Stomach (tissue), 19 donors: ENCODE measurements at places on chromosomes 16 and 17. TPM values are rescaled to one million over a fixed set of nuclear protein-coding genes. Genes with fewer than 3 reads are reported as not detected.
A peak's percentile ranks its signal among the peaks of the same experiment; 100 is the strongest.

GNG13 gene
- not detected for polyA plus RNA-seq

RAD51C gene
- polyA plus RNA-seq: 21.5 TPM

CRISPLD2 gene
- polyA plus RNA-seq: 20.2 TPM

NUDT7 gene
- polyA plus RNA-seq: 9.5 TPM

DNA sequence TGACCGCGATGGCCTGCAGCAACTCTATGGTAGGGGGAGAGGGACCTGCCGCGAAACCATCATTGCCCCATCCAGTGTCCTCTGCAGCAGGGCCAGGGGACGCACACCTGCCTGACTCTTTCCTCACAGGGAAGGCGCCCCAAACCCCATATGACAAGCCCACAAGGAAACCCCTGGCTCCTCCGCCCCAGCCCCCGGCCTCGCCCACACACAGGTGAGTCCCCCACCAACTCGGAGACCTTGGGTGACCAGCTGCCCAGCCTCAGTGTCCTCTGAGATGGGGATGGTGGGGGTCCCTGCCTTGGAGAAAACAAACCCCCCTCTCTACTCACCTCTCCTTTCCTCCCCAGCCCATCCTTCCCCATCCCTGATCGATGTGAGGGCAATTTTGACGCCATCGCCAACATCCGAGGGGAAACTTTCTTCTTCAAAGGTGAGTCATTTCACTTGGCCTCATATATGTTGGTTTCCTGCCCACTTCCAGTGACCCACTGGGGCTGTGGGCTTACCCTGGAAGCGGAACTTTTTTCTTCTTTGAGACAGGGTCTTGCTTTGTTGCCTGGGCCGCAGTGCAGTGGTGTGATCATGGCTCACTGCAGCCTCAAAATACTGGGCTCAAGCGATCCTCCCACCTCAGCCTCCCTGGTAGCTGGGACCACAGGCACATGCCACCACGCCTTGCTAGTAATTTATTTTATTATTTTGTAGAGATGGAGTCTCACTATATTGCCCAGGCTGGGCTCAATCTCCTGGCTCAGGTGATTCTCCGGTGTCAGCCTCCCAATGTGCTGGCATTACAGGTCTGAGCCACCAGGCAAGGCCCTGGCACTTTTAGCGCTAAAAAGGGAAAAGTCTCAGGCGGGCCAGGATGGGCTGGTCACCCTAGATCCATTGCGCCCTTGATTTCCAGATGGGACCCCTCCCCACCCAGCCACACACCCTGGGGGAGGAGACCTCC, 8.0 kb upstream of the IL32 start:
- no peak for DNase-seq

GRCh38 chr17:13337151-13337550, 264.6 kb downstream of the HS3ST3A1 start:
- DNase-seq: no peak

DNA sequence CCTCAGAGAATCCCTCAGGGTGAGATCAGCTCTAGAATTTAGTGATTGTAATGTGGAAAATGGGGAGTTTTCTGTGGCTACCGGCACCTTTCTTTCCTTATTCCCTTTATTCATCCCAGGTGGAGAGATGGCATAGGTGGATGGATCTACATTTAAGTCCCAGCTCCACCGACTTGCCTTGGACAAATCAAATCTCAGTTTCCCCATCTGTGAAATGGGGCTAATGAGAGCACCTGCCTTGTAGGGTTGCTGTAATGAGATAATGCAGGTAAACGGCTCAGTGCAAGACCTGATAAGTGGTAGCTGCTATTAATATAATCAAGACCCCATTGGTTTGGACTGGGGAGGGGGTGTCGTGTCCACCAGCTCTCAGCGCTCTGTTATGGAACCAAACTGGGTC, 40.5 kb downstream of the OTOA start:
- no peak for DNase-seq

DNA sequence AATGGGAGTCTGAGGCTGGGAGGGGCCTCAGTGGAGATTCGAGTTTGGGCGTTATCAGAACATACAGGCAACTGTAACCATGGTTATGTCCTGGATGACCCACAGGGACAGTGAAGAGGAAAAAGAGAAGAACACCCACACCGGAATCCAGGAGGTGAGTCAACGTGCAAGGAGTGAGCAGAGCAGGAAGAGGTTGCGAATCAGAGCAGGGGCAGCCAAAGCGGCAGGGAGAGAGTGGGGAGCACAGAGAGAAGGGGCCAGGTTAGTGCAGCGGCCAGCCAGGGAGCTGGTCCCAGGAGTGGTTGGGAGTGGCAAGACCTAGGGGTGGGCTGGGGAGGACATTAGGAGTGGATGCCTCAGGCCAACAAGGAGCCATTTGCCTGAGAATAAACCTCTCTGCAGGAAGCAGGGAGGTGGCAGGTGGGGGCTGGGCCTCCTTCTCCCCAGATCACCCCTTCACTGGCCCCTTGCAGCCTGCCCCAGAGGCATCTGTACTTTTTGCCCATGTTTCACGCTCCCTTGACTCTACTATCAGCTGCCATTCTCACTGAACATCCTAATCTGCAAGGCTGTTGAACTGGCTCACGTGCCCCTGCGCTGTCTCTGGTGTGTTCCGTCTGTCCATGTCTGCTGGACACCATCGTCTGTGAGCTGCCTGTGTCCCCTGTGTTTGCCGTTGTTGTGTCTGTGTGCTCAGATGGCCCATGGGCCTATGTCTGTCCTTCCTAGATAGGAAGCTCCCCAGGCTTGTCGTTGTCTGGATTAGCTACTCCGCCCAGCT, 5.1 kb downstream of the KRT13 start:
- DNase-seq: no peak

DNA sequence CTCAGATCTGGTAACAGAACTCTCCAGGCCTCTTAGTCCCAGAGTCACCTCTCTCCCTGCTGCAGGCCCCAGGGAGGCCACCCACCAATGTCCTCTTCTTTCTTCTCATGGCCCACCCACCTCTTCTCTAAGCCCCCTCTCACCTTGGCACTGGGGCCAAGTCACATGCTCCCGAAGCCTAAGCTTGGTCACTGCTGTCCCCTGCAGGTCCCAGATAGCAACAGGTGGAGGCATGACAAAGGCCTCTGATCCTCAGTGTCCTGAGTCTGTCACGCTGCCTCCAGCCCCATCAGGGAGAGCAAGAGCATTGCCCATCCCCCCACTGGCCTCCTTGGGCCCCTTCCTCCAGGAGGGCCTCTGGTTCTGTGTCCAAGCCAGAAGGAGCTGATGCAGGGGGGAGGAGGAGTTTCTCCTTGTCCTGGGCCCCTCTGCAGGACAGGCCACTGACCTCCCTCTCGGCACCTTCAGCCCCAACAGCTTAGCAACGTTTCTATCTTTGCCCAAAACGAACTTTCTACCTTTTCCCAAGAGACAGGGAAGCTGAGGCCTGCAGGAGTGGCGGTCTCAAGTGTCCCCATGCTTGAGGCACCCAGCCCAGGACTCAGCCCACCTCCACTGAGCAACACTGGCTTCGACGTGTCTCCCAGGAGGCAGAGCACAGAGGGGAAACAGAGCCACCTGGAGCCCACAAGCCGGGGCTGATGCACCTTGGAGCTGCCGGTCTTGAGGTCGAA, 8.6 kb downstream of the P2RX1 start:
- DNase-seq: no peak

DNA sequence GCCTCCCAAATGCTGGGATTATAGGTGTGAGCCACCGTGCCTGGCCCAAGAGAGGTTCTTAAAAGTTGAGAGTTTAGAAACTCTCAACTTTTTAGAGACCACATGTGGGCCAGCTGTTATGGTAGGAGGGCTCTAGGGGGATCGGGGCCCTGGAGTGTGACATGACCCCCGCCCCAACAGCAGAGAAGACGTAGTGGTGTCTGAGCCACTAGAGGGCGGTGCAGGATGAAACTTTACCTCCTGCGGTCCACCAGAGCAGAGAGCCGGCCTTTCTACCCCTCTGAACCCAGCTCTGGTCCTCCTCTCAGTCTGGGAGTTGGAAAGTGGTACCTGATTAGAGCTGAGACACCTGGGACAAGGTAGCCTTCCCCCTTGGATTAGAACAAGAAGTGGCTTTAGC, 7.4 kb downstream of the CDK5RAP3 start:
- DNase-seq: peak; percentile 88

DNA sequence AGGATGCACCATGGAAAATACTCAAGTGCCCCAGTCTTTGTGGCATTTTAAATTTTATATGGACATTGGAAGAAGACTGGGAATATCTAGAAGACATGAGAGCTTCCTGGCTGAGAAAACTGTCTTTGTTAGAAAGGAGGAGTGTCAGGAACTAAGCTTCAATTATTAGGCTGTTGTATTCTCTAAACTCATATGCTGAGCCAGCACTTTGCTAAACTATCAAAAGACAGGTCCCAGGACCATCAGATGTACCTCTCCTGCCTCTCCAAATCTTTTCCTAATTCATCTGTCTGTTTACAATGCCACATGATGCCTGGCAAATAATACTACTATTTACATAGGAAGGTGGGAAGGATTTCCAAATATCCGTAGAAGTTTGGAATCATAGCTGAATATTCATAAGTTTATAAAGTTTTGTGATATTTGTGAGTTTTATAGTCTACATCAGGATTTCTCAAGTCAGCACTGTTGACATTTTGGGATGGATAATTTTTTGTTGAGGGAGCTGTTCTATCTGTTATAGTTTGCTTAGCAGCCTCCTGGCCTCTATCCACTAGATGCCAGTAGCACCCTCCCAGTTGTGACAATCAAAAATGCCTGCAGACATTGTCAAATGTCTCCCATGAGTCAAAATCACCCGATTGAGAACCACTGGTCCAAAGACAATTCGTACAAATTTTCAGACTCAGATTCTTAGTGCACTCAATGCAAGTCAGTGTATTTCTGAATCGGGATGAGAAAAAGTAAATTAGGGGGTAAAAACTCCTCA, 61.2 kb upstream of the NETO2 start:
- DNase-seq: peak; percentile 2

DNA sequence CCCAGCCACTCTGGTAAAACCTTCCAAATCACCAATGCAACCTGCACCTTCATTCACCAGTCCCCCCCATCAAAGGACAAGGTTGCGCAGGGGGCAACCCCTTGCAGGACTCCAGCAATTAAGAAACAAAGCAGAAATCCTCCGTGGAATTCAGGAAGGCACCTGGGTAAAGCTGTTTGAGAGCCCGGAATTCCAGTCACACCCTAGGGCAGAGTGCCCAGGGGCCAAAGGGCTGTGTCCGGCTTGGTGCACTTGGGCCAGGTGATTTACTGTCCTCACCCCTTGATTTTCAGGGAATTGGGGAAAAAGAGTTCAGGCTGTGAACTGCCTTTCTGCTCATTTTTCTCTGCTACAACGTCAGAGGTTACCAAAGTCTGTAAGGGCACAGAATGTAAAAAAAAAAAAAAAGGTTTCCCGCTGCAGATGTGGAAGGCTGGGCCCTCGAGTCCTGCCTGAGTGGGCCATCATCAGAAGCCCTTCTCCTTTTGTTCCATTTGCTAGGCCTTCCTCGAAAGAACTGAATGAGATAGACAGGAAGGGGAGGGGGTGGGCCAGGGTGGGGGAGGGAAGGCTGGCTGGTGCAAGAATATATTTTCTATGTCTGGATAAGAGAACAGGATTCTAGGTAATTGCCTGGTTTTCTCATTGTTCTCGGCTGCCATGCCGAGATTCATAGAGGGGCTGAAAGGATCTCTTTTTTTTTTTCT, 266.5 kb upstream of the PSMD7 start:
- DNase-seq: no peak

- DNase-seq: no peak
Measured at GRCh38 chr17:9181640-9182039, 160.3 kb downstream of the NTN1 start.

GRCh38 chr16:65059406-65059980, 62.4 kb downstream of the CDH11 start:
- DNase-seq: no peak

DNA sequence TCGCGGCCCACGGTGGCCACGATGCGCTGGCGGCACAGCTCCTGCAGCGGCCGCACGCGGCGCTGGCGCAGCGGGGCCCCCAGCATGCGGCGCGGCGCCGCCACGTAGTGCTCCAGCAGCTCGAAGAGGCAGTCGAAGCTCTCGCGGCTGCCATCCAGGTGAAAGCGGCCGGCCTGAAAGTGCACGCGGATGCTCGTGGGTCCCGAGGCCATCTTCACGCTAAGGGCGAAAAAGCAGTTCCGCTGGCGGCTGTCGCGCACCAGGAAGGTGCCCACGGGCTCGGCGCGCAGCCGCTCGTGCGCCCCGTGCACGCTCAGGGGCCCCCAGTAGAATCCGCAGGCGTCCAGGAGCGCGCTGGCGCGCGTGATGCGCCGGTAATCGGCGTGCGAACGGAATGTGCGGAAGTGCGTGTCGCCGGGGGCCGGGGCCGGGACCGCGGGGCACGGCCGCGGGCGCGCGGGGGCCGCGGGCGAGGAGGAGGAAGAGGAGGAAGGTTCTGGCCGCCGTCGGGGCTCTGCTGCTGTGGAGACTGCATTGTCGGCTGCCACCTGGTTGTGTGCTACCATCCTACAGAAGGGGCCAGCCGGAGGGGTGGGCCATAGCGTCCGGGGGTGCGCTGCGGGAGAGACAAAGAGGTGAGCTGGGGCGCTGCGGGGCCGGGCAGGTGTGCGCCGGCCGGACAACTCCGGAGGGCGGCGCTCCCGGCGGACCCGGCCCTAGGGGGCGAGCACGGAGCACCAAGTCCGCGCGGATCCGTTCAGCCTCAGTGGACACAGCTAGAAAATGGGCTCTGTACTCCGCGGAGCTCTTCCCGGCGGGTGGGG, 879 bp downstream of the SOCS1 start:
- DNase-seq: peak; percentile 88

DNA sequence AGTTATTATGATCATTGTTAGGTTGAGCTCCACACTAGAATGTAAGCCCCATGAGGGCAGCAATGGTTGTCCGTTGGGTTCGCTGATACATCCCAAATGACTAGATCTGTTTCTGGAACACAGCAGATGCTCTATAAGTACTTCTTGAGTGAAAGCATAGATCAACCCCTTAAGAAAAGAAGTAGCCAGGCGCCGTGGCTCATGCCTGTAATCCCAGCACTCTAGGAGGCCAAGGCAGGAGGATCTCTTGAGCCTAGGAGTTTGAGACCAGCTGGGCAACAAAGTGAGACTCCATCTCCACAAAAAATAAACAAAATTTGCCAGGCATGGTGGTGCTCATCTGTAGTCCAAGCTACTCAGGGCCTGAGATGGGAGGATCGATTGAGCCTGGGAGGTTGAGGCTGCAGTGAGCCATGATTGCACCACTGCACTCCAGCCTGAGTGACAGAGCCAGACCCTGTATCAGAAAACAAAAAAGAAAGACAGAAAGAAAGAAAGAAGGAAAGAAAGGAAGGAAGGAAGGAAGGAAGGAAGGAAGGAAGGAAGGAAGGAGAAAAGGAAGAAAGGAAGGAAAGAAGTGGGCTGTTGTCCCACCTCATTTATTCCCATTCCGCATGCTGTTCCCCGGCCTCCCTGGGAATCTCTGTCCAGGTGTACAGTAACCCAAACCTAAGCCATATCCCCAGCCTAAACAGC, 54.4 kb upstream of the RPL38 start:
- no peak for DNase-seq
